ENCODE measurements at places on chromosomes 5 and 9.

DNA sequence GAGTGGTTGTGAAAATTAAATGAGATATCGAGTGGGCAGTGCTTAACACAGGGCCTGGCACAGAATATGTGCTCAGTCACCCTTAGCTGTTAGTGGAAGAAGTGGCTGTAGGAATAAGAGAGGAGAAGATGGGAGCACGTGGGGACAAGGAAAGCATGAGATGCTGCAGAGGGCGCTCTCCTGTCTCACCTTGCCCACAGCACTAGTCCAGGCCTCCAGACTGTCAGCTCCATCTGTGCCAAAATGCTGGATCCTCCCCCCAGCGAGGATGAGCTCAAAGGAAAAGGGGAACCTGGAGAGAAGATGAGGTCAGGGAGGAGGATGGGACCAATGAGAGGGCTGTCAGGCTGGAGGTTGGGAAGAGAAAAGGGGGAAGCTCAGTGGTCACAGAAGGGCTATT is 12.5 kb downstream of the ARAP3 start:
- DNase-seq: no peak

DNA sequence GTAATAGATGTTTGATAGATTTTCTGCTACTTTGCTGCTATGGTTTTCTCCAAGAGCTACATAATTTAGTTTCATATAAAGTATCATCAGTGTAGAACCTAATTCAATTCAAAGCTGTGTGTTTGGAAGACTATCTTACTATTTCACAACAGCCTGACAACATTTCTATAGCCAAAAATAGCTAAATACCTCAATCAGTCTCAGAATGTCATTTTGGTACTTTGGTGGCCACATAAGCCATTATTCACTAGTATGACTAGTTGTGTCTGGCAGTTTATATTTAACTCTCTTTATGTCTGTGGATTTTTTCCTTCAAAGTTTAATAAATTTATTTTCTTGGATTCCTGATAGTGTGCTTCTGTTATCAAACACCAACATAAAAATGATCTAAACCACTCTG is 35.1 kb upstream of the CCDC152 start:
- DNase-seq: no peak

GRCh38 chr5:61816146-61816545 is 484.1 kb downstream of the ZSWIM6 start:
- no peak for DNase-seq

GRCh38 chr5:98750693-98751092 is 22.8 kb upstream of the RGMB start:
- no peak for DNase-seq

GRCh38 chr9:108663422-108663821 is 192.4 kb downstream of the ACTL7B start:
- no peak for DNase-seq

- DNase-seq: no peak
These were observed 30.7 kb upstream of the LPCAT1 start for GRCh38 chr5:1554410-1554967.

- DNase-seq: no peak
These were observed 286.3 kb upstream of the EFNA5 start for GRCh38 chr5:107957051-107957450.

DNA sequence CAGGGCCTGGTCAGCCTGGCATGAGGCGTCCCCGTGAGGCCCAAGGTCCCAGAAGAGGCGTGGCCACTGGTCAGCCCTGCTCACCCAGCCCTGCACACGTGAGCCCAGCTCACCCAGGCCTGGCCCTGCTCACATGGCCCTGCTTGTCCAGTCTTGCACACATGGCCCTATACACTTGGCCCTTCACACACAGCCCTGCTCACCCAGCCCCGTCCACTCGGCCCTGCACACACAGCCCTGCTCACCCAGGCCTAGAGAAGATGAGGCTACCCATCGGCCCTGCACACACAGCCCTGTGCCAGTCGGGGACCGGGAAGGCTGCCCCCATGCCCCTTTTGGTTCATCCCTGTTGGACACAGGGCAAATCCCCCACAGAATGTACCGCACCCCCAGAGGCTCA is 28.4 kb downstream of the ZDHHC11B start:
- DNase-seq: no peak

GRCh38 chr9:23611869-23612268 is 214.2 kb downstream of the ELAVL2 start:
- no peak for DNase-seq

DNA sequence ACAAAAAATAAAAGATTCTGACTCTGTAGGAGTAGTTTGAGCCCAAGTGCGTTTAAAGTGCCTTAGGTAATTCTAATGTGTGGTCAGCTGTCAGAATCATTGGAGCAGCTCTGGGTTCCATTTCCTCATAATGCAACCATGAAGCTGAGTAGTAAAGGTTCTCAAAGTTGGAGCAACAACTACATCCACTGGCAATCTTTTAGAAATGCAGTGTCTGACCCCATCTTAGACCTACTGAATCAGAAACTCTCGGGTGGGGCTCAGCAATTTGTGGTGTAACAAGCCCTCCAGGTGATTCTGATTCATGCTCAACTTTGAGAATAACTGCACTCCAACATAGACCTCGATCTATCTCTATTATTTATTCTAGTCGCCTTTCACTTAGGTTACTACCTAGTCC is 7.6 kb upstream of the ALDH1A1 start:
- DNase-seq: no peak

DNA sequence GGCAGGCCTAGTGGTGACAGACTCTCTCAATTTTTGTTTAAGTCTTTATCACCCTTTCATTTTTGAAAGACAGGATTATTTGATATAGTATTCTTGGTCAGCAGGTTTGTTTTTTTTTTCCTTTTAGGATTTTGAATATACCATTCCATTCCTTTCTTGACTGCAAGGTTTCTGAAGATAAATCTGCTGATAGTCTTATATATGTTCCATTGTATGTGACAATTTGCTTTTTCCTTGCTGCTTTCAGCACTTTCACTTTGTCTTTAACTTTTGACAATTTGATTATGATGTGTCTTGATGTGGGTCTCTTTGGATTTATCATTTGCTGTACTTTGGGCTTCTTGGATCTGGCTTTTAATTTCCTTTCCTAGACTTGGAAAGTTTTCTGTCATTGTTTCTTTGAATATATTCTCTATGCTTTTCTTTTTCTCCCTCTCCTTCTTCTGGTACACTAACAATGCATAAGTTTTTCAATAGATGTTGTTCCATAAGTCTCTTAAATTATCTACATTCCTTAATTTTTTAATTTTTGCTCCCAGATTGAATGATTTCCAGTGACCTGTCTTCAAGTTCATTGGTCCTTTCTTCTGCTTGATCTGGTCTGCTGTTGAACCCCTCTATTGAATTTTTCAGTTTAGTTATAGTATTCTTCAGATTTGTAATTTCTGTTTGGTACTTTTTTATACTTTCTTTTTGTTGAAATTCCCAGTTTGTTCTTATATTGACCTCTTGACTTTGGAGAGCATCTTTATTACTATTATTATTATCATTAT is 14.6 kb upstream of the FBXW2 start:
- DNase-seq: no peak

DNA sequence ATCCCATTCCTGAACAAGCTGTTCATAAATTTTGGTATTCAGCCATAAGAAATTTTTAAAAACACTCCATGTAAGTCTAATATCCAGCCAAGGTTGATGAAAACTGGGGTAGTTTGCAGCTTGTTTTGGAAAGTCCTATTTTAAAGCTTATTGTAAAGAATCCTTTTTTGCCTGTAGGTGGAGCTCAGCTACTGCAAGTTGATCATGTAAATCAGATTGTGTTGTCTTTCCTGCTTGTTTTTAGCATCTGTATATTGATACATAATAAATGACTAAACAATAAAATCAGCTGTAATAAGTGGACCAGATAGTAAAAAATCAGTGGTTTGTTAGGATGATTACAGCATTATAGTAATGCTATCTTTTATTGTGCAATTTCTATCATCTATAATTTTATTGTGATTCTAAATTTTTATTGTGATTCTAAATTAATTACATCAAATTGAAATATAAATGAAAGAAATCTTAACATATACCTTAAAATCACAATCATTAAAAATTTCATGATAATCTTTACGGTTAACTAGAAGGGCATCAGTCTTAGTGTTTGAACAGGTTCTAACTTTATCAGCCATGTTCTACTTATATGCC is 42.4 kb downstream of the CWC27 start:
- no peak for DNase-seq

GRCh38 chr5:154437281-154437965 is 8.4 kb upstream of the SAP30L start:
- DNase-seq: no peak

- no peak for DNase-seq
These were observed 3.4 kb upstream of the PDGFRB start for GRCh38 chr5:150159031-150159430.

GRCh38 chr5:44665101-44665701 is 143.5 kb upstream of the MRPS30 start:
- no peak for DNase-seq

DNA sequence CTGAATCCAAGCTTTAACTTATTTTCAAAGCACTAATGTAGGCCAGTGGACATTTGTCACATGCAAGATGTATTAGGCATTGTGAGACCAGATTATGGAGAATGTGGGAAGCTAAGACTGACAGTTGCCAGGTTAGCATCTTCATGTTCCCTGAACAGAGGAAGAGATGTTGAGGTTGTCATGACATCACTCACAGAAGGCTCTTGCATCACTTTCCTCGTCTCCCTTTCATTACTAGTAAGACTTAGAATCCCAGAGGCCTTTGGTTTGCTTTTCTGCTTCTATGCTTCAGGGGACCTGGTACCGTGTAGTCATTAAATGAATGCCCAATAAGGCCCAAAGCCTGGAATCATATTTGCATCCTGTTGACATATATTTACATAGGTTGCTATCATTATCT is 76.4 kb upstream of the RPS23 start:
- DNase-seq: no peak

- DNase-seq: no peak
These were observed 18.1 kb downstream of the OTP start for GRCh38 chr5:77620405-77620804.

- DNase-seq: no peak
These were observed 196.3 kb downstream of the MLLT3 start for GRCh38 chr9:20426019-20426418.

- DNase-seq: no peak
These were observed 1.5 kb upstream of the PHF19 start for GRCh38 chr9:120878188-120879130.

DNA sequence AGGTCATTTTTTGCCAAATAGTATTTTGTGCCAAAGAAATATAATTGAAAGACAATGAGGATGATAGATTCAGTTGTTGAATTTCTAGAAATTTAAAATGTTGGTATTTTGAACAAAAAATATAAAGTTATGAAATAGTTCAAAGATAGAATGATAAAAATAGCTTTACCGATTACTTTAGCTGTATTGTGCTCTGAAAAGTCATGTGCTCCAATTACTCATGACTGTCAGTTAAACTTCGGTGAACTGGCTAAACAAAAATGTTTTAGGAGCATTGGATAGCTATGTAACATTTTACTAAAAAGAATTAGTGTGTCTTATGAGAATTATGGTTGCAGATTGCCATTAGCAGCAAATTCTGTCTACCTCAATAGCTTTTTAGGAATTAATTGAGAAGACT is 177.3 kb upstream of the VCAN start:
- DNase-seq: no peak

DNA sequence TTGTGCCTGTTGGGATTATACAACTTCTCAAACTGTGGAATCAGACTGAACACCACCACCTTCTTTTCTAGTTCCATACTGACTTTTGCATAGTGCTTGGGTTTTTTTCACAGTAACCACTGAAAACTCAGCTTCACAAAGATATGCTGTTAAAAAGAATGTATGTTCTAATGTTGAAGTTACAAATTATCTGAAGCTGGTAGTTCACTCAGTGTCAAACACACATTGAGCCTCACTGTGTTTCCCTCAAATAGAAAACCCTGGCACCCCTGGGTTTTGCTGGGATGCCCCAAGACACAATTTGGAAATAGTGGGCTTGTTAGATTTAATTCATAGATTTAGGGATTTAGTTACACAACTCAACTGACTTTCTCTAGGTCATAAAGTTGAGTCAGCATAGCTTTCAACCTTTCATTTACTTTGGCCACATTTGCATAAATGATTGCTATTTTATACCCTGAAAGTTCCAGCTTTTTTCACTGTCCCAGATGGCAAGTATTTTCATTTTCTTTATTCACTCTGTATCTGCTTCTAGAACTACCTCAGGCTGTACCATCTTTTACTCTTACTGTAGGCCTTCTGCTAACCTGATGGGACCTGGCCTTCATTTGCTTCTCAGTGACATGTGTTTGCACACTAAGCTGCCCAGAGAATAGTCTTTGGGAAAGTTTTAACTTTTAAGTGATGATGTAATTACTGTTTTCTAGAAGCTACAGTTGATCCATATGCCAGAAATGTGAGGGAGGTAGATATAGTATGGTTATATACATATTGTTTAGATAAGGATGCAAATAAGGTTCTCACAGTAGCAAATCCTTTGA is 115.1 kb downstream of the CDC42SE2 start:
- no peak for DNase-seq

- no peak for DNase-seq
These were observed 55.7 kb downstream of the SUSD1 start for GRCh38 chr9:112119225-112120029.

GRCh38 chr5:50580506-50580905 is 85.9 kb upstream of the PARP8 start:
- no peak for DNase-seq

All from stimulated activated CD8-positive, alpha-beta memory T cell treated with anti-CD3 and anti-CD28 coated beads, Interleukin-7, amount 100 ng/mL, for 4 hours (primary cell).